ENCODE measurements at places on chromosomes 1 and 21.

- no peak for DNase-seq
Observed at GRCh38 chr1:6956488-6957159, 171.4 kb downstream of the CAMTA1 start.

DNA sequence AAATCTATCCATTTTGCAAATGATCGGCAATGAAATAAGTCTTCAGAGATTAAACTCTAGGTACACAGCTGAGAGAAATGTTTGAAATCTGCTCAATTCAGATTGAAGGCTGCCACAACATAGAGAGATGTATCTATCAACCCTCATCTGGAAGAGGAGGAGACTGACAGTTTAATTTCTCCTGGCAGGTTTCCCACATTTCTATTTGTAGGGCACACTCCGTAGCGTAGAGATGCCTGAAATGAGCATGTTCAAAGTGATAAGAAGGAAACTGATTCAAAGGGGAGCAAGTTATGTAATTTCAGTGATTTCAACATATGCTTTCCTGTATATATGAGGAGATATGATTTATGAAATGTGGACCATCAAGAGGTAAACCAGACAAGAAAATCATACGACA, 44.1 kb downstream of the NIBAN1 start:
- DNase-seq: no peak

- no peak for DNase-seq
Observed at GRCh38 chr1:226846786-226847185, 23.6 kb upstream of the PSEN2 start.

- DNase-seq: no peak
Observed at GRCh38 chr1:200206340-200206739, 178.8 kb downstream of the NR5A2 start.

Measured in osteocyte (in vitro differentiated cells).